CD4-positive, alpha-beta T cell treated with Interleukin-15 for 4 hours (primary cell): ENCODE measurements at places on chromosomes 3 and 15.

DNA sequence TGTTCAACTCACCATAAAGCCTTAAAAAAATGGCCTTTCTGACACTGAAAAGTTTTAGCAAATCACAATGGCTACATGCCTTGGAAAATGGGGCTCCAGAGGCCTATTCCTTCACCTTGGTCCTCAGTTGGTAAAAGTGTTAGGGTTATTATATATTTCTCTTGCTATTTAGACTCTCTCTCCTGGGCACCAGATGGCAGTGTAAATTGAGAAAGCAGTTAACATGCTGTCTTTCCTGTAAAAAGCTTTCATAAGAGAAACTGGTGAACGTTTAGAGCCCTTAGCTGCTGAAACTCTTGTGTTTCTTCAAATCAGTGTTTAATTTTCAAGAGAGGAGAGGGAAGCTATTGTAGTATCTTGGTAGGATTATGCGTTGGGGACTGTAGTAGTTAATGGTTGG lies 89.9 kb downstream of the LRTM1 start:
- no peak for DNase-seq

- DNase-seq = no peak
These were observed 22.9 kb downstream of the ANP32A start for GRCh38 chr15:68797599-68798345.

DNA sequence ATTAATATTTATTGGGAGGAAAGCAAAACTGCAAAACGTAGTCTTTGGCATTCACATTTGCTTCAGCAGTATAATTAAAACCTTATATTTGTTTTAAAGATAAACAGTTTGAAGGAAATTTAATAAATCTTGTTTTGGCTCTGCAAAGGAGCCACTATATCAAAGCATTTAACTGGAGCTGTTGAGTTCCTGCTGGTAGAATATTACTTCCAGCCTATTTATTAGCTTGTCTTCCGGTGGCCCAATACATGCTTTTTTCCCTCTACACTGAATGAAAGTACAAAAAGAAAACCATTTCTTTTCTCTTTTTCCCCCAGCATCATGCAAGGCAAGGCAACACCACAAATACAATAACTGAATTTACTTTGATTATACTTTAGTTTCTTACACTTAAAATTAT lies 26.3 kb downstream of the SPTSSB start:
- no peak for DNase-seq

DNA sequence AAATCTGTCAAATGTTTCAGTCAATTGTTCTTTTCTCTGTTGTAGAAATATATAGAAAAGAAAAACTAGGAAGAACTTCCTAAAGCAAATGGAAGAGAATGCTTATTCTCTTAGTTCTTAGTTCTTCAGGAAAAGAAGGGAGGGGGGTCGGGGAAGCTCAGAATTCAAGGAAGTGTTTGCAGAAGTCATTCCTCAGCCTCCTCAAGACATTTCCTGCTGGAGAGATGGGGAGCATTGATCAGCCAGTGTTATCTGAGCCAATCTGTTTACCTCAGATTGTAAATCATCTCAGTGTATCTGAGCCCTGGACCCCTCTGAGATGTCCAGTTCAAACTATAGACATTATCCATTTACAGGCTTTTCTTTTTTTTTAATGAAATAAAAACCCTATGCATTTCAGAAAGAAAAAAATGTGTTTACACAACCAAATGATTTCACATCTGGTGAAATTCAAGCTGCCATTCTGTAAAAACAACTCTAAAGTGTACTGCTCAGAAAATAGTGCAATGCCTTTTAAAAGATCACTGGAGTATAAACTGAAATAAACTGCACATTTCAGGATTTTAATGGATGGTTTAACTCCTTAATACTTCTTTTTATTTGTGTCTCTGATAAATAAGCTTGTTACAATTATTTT lies 460.7 kb downstream of the ROBO1 start:
- no peak for DNase-seq

- DNase-seq = no peak
These were observed 75.6 kb upstream of the CACNA2D3 start for GRCh38 chr3:54046641-54047214.

GRCh38 chr3:48367201-48367600 lies 4.8 kb upstream of the FBXW12 start:
- DNase-seq = no peak

GRCh38 chr3:111932946-111933345 lies 45.9 kb upstream of the ABHD10 start:
- no peak for DNase-seq

GRCh38 chr3:53255423-53255774 lies 423 bp downstream of the TKT start:
- DNase-seq = peak; percentile 16

DNA sequence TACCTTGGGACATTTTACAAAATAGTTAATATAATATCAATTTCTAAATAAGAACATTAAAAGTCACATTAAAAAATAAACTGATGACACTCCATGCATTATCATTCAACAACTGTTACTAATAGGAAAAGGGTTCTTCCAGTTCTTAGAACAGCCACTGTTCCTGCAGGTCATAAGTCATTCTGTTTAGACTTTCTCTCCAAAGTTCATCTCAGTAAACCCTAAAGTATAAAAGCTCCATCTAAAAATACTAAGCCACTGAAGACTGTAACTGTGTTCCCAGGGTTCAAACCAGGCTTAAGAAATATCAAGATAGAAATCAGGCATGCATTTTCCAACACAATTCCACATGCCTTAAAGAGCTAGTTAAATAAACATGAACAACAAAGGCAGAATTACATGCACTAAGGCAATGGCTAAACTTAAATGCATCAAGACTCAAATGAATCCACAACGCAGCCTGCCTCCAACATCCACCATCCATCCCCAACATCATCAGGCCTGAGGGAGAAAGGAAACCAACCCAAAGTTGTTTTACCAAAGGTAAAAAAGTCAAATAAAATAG lies 46.2 kb downstream of the DMXL2 start:
- no peak for DNase-seq

DNA sequence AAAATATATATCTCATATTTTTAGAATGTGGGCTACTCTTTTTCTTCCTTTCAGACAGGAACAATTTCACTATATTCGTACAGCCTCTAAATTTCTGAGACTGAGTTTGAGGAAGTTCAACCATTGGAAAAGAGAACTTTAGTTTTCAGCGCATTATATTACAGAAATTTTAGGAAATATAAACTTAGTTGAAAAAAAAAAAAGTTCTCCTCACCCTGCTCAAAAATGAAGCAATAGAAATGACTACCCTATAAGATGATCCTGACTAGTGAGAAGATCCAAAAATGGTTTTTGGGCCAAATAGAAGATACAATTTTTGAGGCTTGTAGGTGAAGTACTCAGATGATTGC lies 139.6 kb downstream of the MCTP2 start:
- no peak for DNase-seq

- no peak for DNase-seq
These were observed 67.4 kb downstream of the ATP13A5 start for GRCh38 chr3:193310914-193311723.

DNA sequence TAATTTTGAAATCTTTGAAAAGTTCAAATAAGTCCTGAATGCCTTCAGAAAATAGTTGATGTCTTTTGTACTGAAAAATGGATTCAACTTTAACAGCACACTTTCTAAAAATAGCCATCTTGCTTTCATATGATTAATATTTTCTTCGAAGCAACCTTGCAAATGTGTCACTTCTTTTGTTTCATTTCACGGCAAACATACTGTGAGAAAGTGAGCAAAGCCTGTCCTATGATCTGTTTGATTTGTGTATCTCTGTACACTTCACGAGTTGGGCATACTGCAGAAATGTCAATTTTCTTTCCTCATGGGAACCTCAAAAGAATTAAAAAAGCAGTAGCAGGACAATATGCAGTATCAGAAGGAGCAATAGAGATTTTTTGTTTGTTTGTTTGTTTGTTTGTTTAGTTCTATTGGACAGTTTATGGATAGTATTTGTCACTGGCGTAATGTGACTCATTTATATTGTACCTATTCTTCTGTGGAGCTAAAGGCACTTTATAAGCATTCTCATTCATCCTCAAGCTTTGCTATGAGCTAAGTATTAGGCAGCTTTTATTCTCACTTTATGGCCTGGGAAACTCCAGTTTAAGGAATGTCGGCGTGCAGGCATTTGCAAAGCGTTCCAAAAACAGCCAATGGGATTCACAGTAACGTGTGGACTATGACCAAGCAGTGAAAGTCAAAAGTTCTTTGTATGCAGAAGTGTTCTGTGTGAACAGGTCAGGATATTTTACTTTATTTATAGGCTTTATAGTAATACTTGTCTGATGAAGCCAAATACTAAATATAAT lies 572.0 kb downstream of the NAALADL2 start:
- DNase-seq = no peak

GRCh38 chr3:157920822-157921700 lies 185.2 kb downstream of the SHOX2 start:
- DNase-seq = no peak
